Stimulated activated CD8-positive, alpha-beta memory T cell treated with anti-CD3 and anti-CD28 coated beads, Interleukin-7, amount 100 ng/mL, for 1 hour (primary cell): ENCODE measurements at places on chromosomes 7 and 10.

DNA sequence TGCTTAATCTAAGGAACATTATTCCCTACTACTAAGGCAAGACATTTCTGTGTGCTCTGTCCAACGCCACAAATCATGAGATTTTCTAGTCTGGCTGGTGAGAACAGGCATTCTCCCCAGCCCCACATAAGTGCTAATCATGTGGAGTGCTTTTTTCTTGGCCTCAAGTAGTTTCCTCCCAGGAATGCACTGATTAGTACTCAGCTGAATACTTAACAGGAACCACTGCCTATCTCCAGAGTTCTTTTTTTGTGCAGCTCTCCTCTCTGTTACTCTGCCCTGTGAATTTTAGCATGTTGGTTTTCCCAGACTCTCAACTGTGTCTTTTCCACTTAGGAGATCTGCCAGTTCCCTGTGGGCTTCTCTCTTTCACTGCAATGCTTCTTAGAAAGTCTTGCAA lies 1098.5 kb upstream of the LRRTM3 start:
- no peak for DNase-seq

DNA sequence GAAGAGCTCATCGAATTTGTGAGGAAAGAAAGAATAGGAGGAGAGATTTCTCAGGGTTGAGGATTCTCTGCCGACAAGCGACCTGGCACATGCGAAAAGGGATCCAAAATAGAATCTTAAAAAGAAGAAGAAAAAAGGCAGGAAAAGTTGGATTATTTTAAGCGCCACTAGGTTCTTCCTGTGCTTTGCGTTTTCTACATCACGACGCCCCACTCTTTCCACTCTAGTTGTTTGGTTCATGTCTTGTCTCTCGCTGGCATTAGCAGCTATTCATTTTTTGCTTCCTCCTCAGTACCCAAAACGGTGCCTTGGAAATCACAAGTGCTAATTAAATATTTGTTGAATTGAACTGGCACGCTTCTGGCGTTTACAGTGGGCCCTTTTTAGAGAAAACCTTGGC lies 674 bp upstream of the FRA10AC1 start:
- no peak for DNase-seq

- DNase-seq = no peak
Measured at GRCh38 chr7:115585015-115585718, 445.4 kb downstream of the TFEC start.

GRCh38 chr10:56068040-56068439 lies 293.0 kb downstream of the ZWINT start:
- DNase-seq = no peak

DNA sequence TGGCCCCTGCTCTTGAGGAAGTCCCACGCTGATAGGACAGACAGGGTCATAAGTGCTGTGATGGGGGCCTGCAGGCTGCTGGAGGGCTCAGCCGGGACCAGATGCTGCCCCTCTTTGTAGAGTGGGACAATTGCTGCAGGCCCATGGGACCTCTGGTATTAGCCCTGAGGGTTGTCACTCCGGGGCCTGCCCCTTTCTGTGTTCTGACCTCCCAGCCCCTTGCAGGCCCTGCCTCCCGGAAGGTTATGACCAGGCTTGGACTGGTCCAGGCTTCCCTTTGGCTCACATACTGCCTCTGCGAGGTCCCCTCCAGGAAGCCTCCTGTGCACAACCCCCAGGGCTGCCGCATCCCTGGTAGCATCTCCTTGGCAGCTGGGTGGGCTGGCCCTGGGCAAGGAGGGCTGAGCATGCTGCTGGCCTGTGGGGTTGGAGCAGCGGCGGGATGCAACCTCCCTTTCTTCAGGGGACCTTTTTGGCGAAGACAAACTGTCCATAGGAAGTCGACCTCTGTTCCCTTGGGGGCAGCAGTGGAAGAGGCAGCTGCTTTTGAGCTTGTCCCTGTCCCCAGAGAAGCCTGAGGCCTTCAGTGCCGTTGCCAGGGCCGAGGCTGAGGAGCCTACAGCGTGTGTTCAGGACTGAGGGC lies 8.8 kb downstream of the LIMK1 start:
- DNase-seq = no peak

DNA sequence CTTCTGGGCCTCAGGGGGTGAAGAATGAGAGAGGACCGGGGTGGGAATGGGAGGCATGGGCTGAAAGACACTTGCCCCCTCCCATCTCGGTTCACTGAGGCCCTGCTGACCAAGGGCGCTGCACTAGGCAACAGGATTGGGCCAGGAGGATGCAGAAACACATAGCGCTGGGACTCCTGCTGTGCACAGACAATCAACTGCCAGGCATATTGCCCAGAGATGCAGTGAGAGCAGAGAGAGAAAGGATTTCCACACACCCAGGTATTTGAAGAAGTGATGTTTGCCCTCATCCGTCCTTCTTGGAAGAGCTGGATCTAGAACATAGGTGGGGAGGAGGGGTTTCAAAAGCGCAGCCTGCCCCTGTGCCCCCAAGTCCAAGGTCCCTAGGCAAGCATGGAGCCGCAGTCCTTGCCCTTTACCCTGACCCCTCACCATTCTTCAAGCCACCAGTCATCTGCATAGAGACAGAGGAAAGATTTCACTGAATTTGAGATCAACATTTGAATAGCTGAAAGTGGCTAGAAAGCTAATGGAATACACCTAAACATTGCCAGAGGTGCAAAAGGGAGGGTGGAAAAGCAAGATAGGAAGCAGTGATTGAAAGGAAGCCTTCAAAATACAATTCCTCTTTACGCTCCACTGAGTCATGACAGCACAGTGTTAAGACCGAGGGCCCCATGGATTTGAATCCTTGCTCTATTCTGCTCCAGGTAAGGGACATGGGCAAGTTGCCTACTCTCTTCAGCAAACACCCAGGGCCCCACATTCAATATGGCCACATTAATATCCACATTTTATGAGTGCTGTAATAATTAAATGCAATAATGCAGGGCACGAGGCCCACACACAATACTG lies 44.2 kb upstream of the TNS3 start:
- no peak for DNase-seq

GRCh38 chr10:51260376-51260775 lies 186.1 kb downstream of the PRKG1 start:
- DNase-seq = no peak

GRCh38 chr10:96587264-96588059 lies 650 bp upstream of the TM9SF3 start:
- DNase-seq = peak; percentile 19

GRCh38 chr7:6479067-6479466 lies 31.3 kb upstream of the DAGLB start:
- no peak for DNase-seq

DNA sequence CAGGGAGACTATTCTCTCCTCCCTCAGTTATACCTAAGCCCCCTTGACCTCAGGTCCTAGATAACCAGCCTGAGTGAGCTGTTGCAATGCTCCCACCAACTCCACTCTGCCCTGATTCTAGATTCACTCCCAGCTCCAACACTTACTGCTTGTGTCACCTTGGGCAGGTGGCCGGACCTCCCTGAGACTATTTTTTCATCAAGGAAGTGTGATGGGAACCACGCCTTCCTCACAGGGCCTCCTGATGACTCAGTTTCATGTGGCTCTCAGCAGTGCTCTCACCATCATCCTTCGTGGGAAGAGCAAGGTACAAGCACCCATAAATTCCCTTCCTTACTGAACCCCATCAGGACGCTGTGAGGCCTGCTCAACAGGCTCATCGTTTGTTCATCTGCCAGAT lies 925.8 kb upstream of the ZNF722 start:
- DNase-seq = no peak

GRCh38 chr7:7569615-7570014 lies 2.9 kb downstream of the MIOS start:
- DNase-seq = no peak

DNA sequence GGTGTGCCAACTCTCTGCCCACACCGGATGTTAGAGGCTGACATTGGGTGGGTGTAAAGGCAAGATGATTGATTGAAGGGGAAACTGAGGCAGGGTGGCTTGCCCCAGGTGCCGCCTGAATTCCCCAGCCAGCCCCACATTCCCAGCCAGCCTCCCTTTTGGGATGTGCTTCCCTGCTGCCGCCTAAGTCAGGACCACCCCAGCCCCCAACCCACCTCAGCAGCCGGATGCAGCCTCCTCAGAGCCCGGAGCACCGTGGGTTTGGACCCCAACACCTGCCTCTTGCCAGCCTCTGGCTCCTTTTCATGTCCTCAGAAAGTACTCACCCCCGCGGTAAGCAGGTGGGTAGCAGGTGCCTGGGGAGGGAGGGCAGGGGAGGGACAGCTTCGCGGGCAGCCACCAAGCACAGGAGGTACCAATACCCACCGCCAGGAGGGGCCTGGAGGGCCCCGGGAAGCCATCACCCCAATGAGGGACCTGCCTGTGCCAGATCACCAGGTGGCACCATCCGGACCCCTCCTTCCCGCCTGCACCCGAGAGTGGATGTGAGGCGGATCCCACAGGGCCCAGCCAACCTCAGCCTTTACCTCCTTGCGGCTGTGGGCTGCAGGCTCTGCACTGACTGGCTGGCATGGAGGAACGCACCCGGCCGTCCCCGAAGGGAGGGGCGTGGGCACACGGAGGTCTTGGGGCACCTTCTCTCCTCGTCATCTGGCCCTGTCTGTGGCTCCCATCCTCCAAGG lies 60.5 kb downstream of the PWWP2B start:
- no peak for DNase-seq

GRCh38 chr10:78489034-78489433 lies 455.4 kb downstream of the RPS24 start:
- DNase-seq = no peak

- DNase-seq = no peak
Measured at GRCh38 chr10:14191407-14191806, 139.3 kb downstream of the FRMD4A start.

DNA sequence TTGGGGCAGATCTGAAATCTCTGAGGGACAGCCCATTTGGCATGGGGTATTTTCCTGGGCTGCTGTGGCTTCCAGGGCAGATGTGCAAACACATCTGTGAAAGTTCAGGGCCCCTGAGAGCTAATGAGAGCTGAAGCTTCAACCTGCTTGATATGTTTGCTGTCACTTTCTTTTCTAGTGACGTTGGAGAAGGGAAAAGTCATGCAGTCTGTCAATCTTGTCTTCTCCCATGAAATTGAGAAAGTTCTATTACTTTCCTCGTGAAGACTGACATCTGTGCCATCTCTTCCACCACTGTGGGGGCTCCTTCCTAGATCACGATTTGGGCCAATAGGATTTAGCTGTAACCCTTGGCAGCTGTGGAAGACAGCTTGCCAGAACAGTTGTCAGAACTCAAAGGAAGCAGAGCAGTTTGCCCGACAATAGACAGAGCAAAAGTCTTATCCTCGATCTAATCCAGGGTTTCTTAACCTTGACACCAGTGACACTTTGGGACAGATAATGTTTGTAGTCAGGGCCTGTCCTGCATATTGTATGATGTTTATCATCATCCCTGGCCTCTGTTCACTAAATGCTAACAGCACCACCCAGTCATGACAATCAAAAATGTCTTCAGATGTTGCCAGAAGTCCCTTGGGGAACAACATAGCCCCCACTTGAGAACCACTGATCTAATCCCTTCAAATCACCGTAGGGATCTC lies 586.5 kb downstream of the LRMDA start:
- no peak for DNase-seq

DNA sequence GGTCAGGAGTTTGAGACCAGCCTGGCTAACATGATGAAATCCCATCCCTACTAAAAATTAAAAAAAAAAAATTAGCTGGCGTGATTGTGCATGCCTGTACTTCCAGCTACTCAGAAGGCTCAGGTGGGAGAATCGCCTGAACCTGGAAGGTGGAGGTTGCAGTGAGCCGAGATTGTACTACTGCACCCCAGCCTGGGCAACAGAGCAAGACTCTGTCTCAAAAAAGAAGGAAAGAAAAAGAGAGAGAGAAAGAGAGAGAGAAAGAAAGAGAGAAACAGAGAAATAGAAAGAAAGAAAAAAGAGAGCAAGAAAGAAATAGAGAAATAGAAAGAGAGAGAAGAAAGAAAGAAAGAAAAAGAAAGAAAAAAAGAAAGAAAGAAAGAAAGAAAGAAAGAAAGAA lies 292.8 kb upstream of the KLF6 start:
- no peak for DNase-seq

- DNase-seq = no peak
Measured at GRCh38 chr10:5448333-5449001, 36.1 kb downstream of the NET1 start.

- no peak for DNase-seq
Measured at GRCh38 chr10:48940372-48940771, 732 bp upstream of the LRRC18 start.
